ENCODE measurements at places on chromosomes 3 and 15.

DNA sequence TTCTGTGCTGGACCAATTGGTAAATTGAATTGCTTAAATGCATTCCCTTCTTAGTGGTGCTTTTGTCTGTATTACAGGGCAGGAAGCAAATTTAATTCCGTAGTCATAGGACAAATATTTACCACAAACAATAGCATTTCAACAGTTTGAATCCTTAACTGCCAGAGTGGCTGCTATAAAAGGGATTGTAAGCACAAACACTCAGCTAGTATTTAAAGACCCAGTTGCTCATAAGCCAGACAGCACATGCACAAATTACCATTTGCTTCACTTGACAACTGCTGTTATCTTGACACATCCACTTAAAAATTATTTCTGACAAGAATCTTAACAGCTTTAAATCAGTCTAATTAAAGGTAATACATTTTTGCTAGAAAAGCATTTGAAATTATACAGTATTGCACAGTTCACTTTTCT, 490.2 kb upstream of the ADAMTS9 start:
- DNase-seq: no peak

DNA sequence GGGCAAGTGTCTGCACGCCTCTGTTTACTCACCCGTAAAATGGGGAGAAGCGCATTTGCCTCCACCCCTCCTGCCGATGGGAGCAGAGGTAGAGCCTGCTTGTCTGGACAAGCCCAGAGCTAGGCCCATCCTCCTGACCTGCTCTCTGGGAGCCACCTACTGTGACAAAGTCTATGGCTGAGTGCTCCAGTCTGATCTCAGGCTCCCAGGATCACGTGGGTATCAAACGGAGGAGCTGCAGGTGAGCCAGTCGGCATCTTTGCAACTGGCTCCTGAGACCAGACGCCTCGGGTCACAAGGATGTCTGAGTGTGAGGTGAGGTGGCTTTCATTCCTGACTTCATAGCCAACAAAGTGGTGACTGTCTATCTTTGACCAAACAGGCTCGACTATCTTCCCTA, 2.1 kb upstream of the ALDH1A3 start:
- no peak for DNase-seq

- no peak for DNase-seq
Measured at GRCh38 chr3:145246291-145246690, 914.7 kb downstream of the PLOD2 start.

GRCh38 chr3:178297199-178297598, 239.0 kb upstream of the KCNMB2 start:
- no peak for DNase-seq

DNA sequence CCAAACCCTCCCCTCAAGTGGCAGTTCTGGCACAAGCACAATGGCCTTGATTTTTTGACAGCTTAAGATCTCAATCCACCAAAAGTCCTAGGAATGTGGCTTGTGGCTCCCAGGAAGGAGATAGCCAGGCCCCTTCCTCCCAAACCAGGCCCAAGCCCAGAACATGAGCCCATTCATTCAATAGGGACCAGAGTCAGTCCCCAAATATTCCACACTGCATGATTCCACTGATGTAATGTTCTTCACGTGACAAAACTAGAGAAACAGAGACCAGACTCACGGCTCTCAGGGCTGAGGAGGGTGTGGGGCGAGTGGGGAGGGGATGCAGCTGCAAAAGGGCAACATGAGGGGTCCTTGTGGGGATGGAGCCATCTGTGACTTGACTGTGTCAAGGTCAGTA, 25.5 kb downstream of the ABTB1 start:
- no peak for DNase-seq

DNA sequence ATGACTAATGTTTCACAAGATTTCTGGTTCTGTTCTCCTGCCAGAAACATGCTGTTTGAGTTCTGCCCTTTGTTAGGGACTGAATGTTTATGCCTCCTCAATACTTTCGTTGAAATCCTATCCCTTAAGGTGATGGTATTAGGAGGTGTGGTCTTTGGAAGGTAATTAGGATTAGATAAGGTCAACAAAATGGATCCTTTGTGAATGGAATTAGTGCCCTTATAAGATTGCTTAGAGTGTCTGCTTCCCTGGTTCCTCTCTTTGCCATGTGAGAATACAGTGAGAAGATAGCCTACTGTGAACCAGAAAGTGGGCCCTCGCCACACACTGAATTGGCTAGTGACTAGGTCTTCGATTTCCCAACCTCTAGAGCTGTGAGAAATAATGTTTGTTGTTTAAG, 621.4 kb upstream of the ALCAM start:
- no peak for DNase-seq

GRCh38 chr15:69661871-69662644, 209.4 kb downstream of the RPLP1 start:
- DNase-seq: no peak
